ENCODE measurements at places on chromosomes 5 and 9.

GRCh38 chr9:109520475-109521132 is 22.5 kb upstream of the PTPN3 start:
- DNase-seq, result no peak

DNA sequence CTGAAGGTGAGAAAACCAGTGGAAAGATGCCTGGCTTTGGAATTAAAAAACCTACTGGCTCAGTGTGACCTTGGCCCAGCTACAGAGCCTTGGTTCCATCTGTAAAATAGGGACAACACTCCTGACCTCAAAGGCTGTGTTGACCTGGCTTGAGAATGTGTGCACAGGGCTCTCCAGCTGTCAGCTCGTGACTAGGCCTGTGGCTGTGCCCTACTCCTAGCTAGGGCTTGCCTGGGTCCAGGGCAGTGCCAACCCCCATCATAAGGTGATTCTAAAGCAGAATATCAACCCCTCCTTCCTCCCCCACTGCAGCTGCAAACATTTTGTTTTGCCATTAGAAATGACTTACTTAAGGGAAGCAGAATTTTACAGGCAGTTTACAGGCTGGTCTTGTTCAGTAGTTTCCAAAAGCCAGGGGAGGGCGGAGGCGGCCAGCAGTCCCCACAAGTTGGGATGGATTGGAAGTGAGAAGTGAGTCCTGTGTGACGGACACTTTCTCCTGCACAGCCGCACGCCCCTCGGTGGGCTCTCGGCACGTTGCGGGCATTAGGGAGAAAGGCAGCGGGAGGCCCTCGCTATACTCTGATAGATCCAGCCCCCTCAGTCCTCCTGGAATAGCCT is 7.3 kb downstream of the PITX1 start:
- DNase-seq, result no peak

GRCh38 chr9:124017051-124017928 is 5.7 kb downstream of the LHX2 start:
- DNase-seq, result no peak

DNA sequence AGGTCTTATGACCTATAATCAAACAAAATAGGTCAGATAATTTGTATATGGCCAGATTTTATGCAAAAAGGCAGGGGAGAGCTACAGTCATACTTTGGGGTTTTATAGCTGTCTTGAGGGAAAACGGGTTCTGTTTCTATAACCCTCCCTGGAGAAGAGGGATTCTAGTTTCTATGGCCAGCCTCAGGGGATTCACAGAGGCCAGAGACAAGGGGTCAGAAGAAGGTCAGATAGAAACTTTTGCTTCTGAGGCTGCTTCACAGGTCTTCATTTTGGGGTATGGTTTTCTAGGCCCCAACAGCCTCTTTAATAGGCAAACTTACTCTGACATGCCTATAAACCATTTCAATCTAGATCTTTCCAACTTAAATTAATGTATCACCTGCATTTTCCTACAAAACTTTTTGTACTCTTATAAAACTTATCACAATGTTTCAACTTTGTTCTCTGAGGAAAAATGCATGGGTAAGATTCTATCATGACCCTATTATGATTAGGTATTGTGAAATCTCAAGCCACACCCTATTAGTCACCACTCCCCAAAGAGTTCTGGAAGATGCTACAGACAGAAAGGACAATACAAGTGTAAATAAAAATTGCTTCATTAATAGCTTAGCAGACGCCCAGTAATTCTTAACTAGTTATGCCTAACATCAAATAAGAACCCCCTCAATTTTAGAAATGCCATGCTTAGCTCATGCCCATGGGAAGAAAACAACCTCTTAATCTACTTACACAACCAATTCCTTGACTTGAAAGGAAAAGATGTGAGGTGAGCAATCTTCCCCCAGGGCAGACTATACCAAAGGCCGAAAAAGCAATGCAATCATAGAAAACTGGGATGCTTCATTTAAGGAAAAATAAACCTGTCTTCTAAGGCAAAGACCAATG is 396.6 kb downstream of the TLR4 start:
- no peak for DNase-seq

DNA sequence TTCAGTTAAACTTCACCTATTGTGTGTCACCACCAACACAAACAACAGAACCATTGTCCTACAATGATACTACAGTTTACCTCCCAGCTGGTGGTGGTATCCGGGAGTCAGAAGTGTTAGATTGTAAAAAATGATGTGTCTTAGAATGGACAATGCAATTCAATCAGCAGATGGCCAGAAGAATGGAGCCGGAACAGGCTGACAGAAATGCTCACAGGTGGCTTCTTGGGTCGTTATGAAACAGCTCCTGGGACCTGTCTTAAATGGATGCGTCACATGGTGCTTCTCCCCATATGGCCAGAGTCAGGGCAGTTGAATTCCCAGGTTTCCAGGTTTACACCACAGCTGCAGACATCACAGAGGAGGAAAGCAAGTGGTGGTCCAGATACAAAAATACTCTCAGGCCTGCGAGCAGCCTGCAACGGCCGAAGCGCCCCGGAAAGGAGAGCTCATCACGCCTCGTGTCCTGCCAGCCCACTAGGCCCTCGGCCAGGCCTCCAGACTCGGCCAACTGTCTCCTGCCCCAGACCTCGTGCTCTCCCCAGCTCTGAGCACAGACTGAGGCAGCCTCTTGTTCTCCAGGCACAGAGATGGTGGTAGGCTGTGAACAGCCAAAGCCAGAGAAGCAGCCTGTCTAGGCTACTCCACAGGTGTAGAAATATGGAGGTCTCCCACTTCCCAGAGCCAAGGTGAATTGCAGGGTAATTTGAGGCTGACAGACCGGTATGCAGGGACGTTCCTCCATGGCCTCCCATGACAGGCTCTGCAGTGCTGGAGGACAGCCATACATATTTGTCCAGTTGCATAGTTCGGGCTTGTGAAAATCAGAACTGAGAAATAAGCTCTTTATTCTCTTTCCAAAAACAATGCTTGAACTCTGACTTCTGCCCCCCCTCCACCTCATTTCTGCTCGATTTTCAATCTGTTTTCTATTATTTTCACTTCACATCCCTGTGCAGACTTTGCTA is 98.5 kb upstream of the SPATA31C2 start:
- DNase-seq, result no peak

DNA sequence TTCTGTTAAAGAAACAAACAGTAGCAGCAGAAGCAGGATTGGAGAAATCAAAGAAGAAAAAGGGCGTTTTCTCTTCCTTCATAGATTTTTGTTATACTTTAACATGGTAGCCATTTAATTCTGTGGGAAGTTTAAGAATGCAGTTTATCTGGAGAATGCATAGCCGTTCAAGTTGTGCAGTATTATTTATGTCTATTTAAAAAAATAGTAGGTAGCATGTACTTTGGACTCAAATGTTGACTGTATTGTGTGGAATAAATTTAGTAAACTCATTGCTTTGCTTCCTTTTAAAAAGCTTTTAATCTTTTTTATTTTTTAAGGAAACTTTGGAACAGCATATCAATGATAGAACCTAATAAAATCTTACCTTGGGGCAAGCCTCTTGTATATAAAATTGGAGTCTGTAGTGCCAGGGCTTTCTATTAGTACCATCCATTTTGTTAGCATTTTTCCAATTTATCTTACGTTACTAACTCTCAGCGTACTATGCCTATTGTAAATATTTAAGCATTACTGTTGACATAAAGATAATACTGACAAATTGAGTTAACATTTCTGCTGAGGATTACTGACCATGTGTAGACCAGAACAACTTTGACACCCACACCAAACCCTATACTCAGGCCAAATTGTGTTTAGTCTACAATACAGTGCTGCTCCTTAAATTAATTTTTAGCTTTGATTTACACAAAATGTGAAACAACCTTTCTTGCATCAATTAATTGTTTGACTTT is 291.1 kb downstream of the NNT start:
- no peak for DNase-seq

DNA sequence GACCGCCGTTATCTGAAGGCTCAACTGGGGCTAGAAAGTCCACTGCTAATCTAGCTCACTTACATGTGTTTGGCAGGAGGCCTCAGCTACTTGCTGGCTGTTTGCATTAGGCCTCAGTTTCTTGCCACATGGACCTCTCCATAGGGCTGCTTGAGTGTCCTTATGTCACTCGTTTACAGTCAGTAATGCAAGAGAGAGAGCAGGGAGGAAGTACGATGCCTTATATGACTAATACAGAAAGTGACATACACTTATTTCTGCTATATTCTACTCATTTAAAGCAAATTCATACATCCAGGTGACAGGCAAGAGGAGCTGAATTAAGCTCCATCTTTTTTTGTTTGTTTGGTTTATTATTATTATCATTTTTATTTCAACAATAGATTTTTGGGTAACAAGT is 179.6 kb downstream of the LURAP1L start:
- DNase-seq, result no peak

- DNase-seq, result no peak
These were observed 238.6 kb downstream of the ELAVL2 start for GRCh38 chr9:23587433-23587832.

DNA sequence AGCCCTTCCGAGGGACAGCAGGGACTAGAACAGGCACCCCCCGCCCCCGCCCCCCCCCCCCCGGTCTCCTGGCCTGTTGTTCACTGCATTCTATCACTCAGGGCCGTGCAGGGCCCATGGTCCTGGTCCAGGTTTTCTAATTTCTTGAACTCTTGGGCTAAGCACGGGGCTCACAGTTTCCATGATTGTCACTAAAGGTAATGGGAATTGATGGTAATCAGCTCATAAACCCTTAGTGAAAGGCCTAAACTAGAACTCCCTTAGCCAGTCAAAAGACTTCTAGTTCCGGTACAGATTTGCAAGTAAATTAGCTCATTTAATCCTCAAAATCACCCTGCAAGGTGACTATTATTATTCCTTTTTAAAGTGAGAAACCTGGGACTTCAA is 14.7 kb upstream of the PWWP2A start:
- DNase-seq, result no peak

GRCh38 chr9:94666364-94667099 is 27.2 kb upstream of the FBP1 start:
- no peak for DNase-seq

DNA sequence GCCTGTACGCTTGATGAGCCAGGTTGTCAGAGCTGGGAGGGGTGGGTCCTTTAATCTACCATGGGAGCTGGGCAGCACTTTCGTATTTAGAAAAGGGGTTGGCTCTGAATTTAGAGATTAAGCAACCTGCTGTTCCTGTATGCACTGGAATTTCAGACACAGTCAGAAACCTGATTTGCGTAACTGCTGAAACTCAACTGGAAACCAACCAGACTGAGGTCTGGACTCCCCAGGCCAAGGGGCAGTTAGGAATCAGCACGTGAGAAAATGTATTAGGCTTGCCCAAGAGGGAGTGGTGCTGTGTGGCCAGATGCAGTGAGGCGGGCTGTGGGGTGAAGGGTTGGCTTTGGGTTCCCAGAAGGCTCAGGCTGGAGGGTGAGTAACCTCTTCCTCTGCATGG is 235.0 kb downstream of the GOLPH3 start:
- no peak for DNase-seq

- DNase-seq, result no peak
These were observed 19.1 kb upstream of the FOXB2 start for GRCh38 chr9:77000330-77000729.

- DNase-seq, result no peak
These were observed 213.6 kb downstream of the EFNA5 start for GRCh38 chr5:107457138-107457537.

GRCh38 chr5:2801577-2802525 is 50.4 kb upstream of the IRX2 start:
- DNase-seq, result no peak

DNA sequence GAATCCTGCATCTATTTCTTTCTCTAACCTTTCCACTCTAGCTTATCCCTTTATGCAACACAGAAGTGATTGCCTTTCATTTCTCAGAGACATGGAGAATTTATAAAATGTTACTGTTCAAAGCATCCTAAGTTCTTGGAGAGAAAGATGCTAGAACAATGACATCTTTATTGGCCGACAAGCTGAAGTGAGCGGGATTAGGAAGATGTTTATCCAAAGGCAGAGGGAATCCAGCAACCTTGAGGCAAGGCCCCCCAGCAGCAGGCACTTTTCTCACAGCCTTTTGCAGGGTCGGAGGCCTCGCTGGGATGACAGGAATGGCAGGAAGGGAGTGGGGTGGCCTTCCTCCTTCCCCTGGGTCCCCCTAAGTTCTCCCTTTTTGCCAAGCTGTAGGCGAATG is 204.8 kb downstream of the GAPVD1 start:
- no peak for DNase-seq

- DNase-seq, result no peak
These were observed 184.9 kb downstream of the TRPM3 start for GRCh38 chr9:70936536-70936935.

- no peak for DNase-seq
These were observed 172.1 kb downstream of the GABBR2 start for GRCh38 chr9:98536542-98537173.

DNA sequence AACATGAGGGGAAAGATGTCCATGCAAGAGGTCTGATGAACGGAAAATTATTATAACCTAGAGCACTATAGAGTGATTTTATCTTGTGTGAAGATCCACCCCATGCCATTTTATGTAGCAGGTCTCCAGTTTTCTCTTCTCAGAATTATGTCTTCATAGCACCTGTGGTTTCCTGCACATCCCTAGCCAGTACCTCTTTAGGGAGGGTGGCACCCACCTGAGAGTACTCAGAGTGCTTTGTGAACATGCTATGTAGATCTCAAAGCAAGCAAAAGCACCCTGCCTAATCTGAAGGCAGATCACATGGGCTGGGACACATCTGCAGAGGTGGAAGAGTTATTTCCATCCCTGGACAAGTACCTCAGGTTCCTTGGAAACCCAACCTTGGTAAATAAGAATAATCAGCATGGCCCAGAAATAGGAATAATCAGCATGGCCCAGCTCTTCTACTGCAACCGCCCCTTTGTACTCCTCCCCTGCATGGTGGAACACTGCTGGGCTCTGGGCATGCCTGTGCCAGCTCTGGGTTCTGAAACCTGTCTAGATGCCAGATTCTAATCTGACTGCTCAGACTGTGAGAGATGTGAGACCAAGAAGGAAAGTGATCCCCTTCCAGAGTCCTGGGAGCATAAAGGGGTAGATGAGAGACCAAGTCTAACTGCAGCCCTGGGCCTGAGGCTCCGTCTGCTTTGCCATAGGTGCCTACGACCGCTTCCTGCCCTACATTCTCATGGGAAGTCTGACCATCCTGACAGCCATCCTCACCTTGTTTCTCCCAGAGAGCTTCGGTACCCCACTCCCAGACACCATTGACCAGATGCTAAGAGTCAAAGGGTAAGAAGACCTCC is 23.7 kb downstream of the SLC22A5 start:
- no peak for DNase-seq

DNA sequence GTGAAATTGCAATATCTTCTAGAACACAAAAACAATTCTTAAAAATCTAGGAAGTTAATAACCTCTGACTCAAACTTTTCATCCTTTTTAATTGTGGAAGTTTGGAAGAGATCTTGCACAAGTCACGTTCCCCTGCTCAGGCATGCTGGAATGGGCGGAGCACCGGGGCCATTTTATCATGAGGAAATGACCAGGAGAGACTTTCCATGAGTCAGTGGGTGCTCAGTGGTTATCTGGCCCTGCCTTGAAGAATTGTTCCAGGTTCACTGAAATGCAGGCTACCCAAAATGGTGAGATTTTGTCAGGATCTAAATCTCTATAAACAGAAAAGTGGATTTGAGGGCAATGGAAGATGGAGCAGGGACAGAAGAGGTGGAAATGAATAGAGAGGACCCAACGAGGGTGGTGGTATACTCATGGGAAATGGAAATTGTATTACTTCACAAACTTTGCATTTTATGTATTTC is 61.2 kb downstream of the FYB1 start:
- DNase-seq, result no peak

- no peak for DNase-seq
These were observed 48.7 kb upstream of the SLC46A2 start for GRCh38 chr9:112939418-112939817.

Data from activated CD8-positive, alpha-beta memory T cell treated with anti-CD3 and anti-CD28 coated beads for 48 hours (primary cell).